GM23248 (cell line): ENCODE measurements at places on chromosomes 16 and 17. TPM values are rescaled to one million over a fixed set of nuclear protein-coding genes. Genes with fewer than 3 reads are reported as not detected.

The ITGAL gene
- total RNA-seq: 0.65 TPM in 1 of 2 replicates, not detected in the other

The KRT9 gene
- not detected in 2 replicates for total RNA-seq

The PYY gene
- not detected in 2 replicates for total RNA-seq

The TSPOAP1 gene
- total RNA-seq: under 0.01 and 0.76 TPM in 2 replicates

The CDK5R1 gene
- total RNA-seq: 1.2 and 1.5 TPM in 2 replicates

The SEZ6L2 gene
- total RNA-seq: 30.7 and 34.7 TPM in 2 replicates

GRCh38 chr17:65750166-65750565, 188.7 kb upstream of the AXIN2 start:
- peaks cover 15% of the 10 kb centered on the region for H3K4me1 ChIP-seq
- peak; percentile 2 for DNase-seq
- H3K27ac ChIP-seq: no peak overlapping the region

GRCh38 chr16:8641671-8642070, 20.2 kb downstream of the METTL22 start:
- no peak overlapping the region for H3K27ac ChIP-seq
- DNase-seq: no peak
- no peaks in the 10 kb centered on the region for H3K27me3 ChIP-seq
- no peaks in the 10 kb centered on the region for H3K4me1 ChIP-seq

- H3K27ac ChIP-seq: no peak overlapping the region
- H3K4me3 ChIP-seq: no peak overlapping the region
- peak; percentile 53 for DNase-seq
- H3K36me3 ChIP-seq: no peaks in the 10 kb centered on the region
- peaks cover 4% of the 10 kb centered on the region; the same call in 1 of the 2 replicates for H3K4me1 ChIP-seq
Measured at GRCh38 chr17:15361151-15361550, 19.8 kb upstream of the TEKT3 start.

- DNase-seq: no peak
- no peaks in the 10 kb centered on the region for H3K27me3 ChIP-seq
- H3K4me3 ChIP-seq: no peak overlapping the region
- H3K27ac ChIP-seq: peak overlapping the region; percentile 73
Measured at GRCh38 chr17:19417611-19418010, 6.6 kb downstream of the RNF112 start.

GRCh38 chr17:44607836-44608690, 48.2 kb upstream of the MEIOC start:
- peaks cover 17% of the 10 kb centered on the region for H3K4me1 ChIP-seq
- H3K27me3 ChIP-seq: no peaks in the 10 kb centered on the region
- no peak overlapping the region for H3K27ac ChIP-seq

GRCh38 chr17:27540318-27541101, 84.3 kb downstream of the KSR1 start:
- H3K4me3 ChIP-seq: 0 out of 2 replicates have a peak overlapping the region, but pooled peaks have one; percentile 36
- H3K27me3 ChIP-seq: no peaks in the 10 kb centered on the region
- peaks cover 23% of the 10 kb centered on the region for H3K4me1 ChIP-seq

DNA sequence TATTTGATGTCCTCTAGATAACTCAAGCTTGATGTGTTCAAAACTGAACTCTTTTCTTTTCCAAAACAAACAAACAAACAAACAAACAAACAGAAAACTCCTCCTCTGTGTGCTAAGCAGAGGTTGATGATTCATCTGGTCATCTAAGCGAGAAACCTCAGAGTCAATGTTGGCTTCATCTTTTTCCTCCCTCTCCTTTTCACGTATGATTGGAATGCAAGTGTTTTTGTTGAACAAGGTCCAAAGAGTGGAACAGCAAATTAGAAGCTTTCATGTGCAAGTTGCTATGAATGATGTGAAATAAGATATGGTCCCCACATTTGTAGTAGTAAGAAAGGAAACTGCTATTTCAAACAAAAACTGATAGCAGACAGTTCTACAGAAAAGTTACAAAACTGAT, 52.5 kb downstream of the TBX4 start:
- H3K4me3 ChIP-seq: peak overlapping the region; percentile 4; the same call in 1 of the 2 replicates
- DNase-seq: peak; percentile 75
- peaks cover 47% of the 10 kb centered on the region for H3K27me3 ChIP-seq
- H3K27ac ChIP-seq: no peak overlapping the region
- peaks cover 8% of the 10 kb centered on the region; the same call in 1 of the 2 replicates for H3K4me1 ChIP-seq
- H3K36me3 ChIP-seq: no peaks in the 10 kb centered on the region

- no peaks in the 10 kb centered on the region for H3K4me1 ChIP-seq
- H3K36me3 ChIP-seq: no peaks in the 10 kb centered on the region
- H3K27me3 ChIP-seq: no peaks in the 10 kb centered on the region
- peak overlapping the region; percentile 70 for H3K4me3 ChIP-seq
Measured at GRCh38 chr17:60421273-60422161, 772 bp upstream of the CHCT1 start.

GRCh38 chr17:7191571-7192270, 12.6 kb upstream of the ASGR1 start:
- no peaks in the 10 kb centered on the region for H3K27me3 ChIP-seq
- no peak overlapping the region for H3K27ac ChIP-seq
- peaks cover 3% of the 10 kb centered on the region; the same call in 1 of the 2 replicates for H3K36me3 ChIP-seq
- DNase-seq: peak; percentile 62

DNA sequence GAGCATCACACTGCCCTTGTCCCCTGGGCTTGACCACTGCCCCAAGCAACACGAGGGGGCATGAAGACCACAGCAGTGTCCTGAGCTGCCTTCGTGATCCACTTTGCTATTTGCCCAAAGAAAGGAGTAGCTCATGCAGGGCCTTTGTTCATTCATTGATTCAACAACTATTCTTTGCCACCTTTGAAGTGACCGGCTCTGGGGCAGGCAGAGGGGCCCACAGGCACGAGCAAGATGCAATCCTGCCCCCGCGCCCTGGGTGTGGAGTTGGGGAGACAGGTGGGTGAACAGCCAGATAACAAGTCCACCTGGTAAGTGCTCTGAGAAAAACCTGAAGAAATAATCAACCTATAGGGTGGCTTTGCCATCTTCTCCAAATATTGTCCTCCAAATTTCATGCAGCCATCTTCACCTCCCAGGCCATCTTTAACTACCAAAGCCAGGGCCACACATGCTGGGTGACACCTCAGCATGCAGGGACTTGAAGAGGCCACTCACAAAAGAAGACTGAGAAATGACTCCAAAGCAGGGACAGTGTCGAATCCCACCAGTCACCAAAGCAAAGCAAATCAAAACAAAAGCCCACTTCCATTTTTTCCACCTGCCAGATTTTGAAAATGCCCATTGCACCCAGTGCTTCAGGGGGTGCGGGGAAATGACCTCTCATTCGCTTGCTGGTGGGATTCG, 18.2 kb upstream of the RBFOX3 start:
- peaks cover 14% of the 10 kb centered on the region for H3K27me3 ChIP-seq
- no peak overlapping the region for H3K4me3 ChIP-seq
- H3K36me3 ChIP-seq: no peaks in the 10 kb centered on the region
- H3K4me1 ChIP-seq: no peaks in the 10 kb centered on the region
- no peak overlapping the region for H3K27ac ChIP-seq

DNA sequence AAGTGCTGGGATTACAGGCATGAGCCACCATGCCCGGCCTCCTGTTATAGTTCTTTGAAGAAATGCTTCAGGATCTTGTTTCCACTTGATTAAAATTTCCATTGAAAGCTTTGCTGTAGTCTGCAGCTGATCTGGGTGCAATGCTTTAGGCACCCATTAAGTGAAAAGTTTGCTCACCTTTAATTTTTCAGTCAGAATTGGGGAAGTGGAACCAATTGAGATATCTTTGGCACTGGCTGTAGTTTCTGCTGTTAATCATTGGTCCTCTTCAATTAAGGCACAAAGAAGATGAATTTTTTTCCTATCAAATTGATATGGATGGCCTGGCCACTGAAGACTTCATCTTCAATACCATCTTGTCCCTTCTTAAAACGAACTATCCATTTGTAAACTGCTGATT, 336.1 kb upstream of the TBX2 start:
- H3K4me3 ChIP-seq: no peak overlapping the region
- no peaks in the 10 kb centered on the region for H3K36me3 ChIP-seq
- H3K27me3 ChIP-seq: no peaks in the 10 kb centered on the region
- peaks cover 20% of the 10 kb centered on the region for H3K4me1 ChIP-seq

DNA sequence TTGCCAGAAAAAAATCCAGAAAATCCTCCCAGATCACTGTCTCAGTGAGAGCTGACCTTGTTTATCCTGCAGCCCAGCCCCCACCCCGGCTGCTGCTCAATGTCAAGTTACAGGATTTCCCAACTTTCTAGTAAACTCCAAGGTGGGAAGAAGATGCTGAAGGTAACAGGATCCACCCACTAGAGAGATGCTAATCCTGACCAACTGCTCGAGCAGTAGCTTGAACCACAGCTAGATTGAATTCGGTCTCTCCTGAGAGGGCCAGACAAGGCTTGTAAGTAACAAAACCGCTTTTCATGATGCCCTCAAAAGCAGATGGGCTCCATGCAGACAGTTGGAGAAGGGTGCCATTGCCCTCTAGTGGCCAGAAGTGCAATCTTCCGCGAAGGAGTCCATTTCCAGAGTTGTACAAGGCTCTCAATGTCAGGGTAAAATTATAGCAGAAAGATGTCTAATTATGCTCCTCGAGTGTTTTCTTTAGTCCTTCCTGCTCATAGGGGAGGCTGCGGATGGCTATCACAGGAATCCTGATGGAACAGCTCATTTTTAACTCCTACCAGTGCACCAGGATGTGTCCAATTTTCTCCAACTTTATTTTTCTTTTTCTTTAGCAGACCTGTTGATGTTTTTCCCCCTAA, 3.9 kb downstream of the CDH11 start:
- DNase-seq: peak; percentile 89
- peak overlapping the region; percentile 76 for H3K27ac ChIP-seq
- peak overlapping the region; percentile 98 for H3K4me3 ChIP-seq
- H3K27me3 ChIP-seq: no peaks in the 10 kb centered on the region

GRCh38 chr16:60744198-60744597, 1292.0 kb downstream of the CDH8 start:
- H3K4me3 ChIP-seq: no peak overlapping the region
- no peaks in the 10 kb centered on the region for H3K4me1 ChIP-seq
- H3K27me3 ChIP-seq: no peaks in the 10 kb centered on the region
- H3K27ac ChIP-seq: no peak overlapping the region
- DNase-seq: no peak
- H3K36me3 ChIP-seq: no peaks in the 10 kb centered on the region

DNA sequence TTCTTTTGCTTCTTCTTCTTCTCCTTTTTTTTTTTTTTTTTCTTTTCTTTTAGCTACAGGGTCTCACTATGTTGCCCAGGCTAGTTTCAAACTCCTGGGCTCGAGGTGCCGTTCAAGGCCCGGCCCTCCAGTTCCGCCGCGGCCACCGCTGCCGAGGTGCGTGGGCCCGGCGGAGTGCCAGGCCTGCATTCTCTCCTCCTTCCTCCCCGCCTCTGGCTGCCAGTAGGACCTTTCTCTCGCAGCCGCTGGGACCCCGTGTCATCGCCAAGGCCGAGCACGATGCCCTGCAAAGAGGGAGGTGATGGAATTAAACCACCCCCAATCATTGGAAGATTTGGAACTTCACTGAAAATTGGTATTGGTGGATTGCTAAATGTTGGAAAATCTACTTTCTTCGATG, 195.8 kb downstream of the CDRT15L2 start:
- H3K4me1 ChIP-seq: no peaks in the 10 kb centered on the region
- no peak overlapping the region for H3K4me3 ChIP-seq
- no peak overlapping the region for H3K27ac ChIP-seq
- no peaks in the 10 kb centered on the region for H3K36me3 ChIP-seq
- H3K27me3 ChIP-seq: no peaks in the 10 kb centered on the region
- DNase-seq: no peak

DNA sequence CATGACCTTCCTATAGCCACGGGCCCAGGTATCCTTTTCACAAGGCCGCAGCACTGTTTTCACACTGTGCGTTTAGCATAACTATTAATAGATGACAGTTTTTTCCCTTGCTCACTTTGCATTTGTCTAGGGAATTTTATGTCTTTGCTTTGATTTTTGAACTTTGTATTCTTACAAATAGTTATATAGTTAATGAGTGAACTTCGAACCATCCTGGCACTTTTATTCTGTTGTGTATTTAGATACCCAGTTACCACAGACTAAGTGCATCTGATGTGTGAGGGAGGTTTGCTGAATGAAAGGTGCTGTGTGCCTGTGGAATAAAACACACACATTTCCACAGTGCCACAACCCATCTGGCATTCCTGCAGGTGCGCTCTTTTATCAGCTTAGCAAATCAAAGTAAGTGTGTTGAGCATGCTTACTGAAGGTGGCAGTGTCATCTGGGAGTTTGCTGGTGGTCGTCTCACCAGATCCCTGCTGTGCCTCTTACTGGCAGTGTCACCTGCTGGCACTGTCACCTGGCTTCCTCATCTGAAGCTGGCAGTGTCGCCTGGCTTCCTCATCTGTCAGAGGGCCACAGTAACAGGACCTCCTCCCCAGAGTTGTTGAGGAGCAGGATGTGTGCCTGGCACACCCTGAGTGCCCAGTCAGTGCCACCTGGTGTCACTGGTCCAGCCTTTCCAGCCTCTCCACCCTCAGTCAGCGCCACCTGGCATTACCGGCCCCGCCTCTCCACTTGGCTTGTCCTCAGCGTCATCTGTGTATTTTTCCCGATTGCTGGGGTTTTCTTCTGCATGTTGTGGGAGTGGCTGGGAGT, 37.6 kb downstream of the USP10 start:
- H3K4me3 ChIP-seq: no peak overlapping the region
- peaks cover 10% of the 10 kb centered on the region; the same call in 1 of the 2 replicates for H3K36me3 ChIP-seq
- no peaks in the 10 kb centered on the region for H3K27me3 ChIP-seq
- no peak overlapping the region for H3K27ac ChIP-seq

- no peak overlapping the region for H3K4me3 ChIP-seq
- peak; percentile 39 for DNase-seq
- H3K27me3 ChIP-seq: no peaks in the 10 kb centered on the region
Measured at GRCh38 chr17:35889818-35890773, 9.9 kb upstream of the CCL5 start.

DNA sequence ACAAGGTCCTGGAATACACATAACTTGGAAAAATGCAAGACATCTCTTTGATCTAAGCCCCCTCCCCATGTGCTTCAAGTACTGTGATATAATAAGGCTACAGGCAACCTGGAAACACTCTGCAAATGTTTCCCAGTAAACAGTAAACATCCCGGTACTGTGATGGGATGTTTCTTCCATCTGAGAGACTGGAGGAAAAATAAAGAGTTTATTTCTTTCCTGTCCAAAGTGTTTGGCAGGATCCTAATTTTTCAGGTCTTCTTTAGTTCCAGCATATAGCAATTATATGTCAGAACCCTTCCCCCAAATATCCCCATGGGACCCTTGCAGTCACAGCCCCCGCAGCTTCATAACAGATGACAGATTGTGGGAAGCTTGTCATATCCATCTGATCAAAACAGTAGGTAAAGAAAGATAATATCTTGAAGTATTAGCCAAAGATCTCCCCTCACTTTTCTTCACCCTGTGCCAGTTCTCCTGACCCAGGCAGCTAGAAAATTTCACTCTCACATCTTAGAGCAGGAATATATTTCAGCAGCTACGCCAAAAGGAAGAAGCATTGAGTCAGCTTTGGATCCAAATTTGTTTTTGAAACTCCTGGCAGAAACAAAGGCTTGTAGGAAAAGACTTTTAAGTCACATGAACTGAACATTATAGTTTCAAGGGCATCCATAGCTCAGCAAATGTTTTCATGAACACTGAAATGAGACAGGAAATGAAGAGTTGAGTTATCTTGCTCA, 141.3 kb downstream of the HS3ST3A1 start:
- DNase-seq: peak; percentile 30
- no peaks in the 10 kb centered on the region for H3K27me3 ChIP-seq
- H3K4me1 ChIP-seq: peaks cover 21% of the 10 kb centered on the region
- H3K36me3 ChIP-seq: no peaks in the 10 kb centered on the region
- H3K4me3 ChIP-seq: no peak overlapping the region
- no peak overlapping the region for H3K27ac ChIP-seq

GRCh38 chr17:19943026-19943425, 34.6 kb downstream of the AKAP10 start:
- H3K4me1 ChIP-seq: peaks cover 19% of the 10 kb centered on the region
- no peak for DNase-seq
- no peak overlapping the region for H3K27ac ChIP-seq

- no peak overlapping the region for H3K27ac ChIP-seq
- no peaks in the 10 kb centered on the region for H3K36me3 ChIP-seq
- no peaks in the 10 kb centered on the region for H3K27me3 ChIP-seq
- peak; percentile 80 for DNase-seq
Measured at GRCh38 chr17:48494335-48494734, 36.5 kb downstream of the HOXB1 start.
